Aortic smooth muscle cell (primary cell): ENCODE measurements at places on chromosomes 5 and 9. TPM values are rescaled to one million over a fixed set of nuclear protein-coding genes. Genes with fewer than 3 reads are reported as not detected.

Gene CCNI2
- total RNA-seq, result not detected in 2 replicates

Gene ENC1
- total RNA-seq, result 11.3 and 22.6 TPM in 2 replicates

Gene SHOC1
- total RNA-seq, result not detected in 2 replicates

Gene SPINK7
- total RNA-seq, result not detected in 2 replicates

Gene ZBTB5
- total RNA-seq, result 6.3 and 7.0 TPM in 2 replicates

Gene PKD2L2
- total RNA-seq, result not detected in 2 replicates

Gene GRIN1
- total RNA-seq, result 0.06 and 0.13 TPM in 2 replicates

Gene BAAT
- not detected in 2 replicates for total RNA-seq

Gene MAP1B
- 135 and 251 TPM in 2 replicates for total RNA-seq

Gene TRIP13
- total RNA-seq, result 14.2 and 26.2 TPM in 2 replicates

Gene ATP6V0E1
- total RNA-seq, result 318 and 333 TPM in 2 replicates

Gene PCDHGA4
- total RNA-seq, result 4.0 and 7.5 TPM in 2 replicates
